ENCODE measurements at places on chromosomes 7 and 10.

GRCh38 chr10:124721330-124722045 lies 22.7 kb downstream of the FAM53B start:
- no peak for DNase-seq

GRCh38 chr10:43287056-43288007 lies 20.5 kb upstream of the RASGEF1A start:
- DNase-seq: no peak

GRCh38 chr7:12531784-12532183 lies 38.7 kb upstream of the SCIN start:
- DNase-seq: no peak

DNA sequence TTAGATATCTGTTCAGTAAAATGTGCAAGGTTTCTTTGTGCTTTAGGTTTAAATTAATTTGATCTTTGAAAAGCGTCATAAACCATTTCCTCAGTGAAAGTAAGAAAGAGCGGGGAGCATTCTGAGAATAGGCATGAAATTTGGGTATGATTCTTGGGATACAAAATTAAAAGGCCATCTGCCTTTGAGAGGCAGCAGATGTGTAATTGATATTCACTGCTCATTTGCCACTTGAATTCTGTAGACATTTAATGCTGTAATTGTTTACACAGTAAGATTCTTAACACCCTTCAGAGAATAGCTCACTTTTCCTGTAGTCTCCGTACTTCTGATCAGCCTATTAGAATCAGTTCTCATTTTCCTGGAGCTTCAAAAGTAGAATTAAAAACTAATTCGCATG lies 18.7 kb downstream of the FRMD4A start:
- DNase-seq: no peak

GRCh38 chr10:110241841-110242240 lies 34.4 kb downstream of the MXI1 start:
- DNase-seq: no peak

GRCh38 chr10:56346845-56347415 lies 14.1 kb downstream of the ZWINT start:
- peak; percentile 3 for DNase-seq

DNA sequence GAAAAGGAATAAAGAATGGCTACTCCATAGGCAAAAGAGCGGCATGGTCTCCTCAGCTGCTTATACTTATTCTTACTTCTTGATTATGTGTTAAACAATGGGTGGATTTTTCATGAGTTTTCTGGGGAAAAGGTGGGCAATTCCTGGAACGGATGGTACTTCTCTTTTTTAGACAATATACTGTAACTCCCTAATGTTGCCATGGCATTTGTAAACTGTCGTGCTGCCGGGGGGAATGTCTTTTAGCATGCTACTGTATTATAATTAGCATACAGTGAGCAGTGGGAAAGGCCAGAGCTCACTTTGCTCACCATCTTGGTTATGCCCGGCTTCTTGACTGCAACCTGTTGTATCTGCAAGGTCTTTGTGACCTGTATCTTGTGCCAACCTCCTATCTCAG lies 372.1 kb upstream of the AKR1E2 start:
- no peak for DNase-seq

GRCh38 chr10:63206997-63207811 lies 74.1 kb downstream of the NRBF2 start:
- peak; percentile 83 for DNase-seq

DNA sequence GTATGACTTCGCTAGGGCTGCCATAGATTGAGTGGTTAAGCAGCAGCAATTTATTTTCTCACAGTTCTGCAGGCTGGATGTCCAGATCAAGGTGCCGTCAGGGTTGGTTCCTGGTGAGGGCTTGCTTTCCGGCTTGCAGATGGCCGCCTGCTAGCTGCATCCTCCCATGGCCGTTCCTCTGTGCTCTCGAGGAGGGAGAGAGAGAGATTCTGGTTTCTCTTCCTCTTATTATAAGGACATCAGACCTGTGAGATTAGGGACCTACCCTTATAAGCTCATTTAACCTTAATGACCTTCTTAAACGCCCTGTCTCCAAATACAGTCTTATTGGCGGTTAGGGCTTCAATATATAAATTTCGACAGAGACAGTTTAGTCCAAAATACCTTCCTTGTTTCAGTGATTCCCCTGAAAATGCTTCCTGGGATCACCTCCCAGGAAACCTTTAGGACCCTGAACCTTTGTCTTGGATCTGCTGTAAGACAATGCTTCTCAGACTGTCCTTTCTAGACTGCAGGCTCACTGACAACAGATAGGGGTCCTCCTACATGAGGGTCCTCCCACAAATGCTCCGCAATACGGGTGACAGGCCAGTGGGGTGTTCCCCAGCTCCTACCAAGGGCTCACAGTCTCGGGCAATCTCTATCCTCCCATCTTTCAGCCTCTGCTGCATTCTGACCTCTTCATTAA lies 82.5 kb upstream of the BAIAP2L1 start:
- no peak for DNase-seq

- no peak for DNase-seq
Measured at GRCh38 chr10:70055550-70055949, 2.9 kb downstream of the MACROH2A2 start.

- no peak for DNase-seq
Measured at GRCh38 chr7:106823631-106824030, 41.5 kb upstream of the PIK3CG start.

DNA sequence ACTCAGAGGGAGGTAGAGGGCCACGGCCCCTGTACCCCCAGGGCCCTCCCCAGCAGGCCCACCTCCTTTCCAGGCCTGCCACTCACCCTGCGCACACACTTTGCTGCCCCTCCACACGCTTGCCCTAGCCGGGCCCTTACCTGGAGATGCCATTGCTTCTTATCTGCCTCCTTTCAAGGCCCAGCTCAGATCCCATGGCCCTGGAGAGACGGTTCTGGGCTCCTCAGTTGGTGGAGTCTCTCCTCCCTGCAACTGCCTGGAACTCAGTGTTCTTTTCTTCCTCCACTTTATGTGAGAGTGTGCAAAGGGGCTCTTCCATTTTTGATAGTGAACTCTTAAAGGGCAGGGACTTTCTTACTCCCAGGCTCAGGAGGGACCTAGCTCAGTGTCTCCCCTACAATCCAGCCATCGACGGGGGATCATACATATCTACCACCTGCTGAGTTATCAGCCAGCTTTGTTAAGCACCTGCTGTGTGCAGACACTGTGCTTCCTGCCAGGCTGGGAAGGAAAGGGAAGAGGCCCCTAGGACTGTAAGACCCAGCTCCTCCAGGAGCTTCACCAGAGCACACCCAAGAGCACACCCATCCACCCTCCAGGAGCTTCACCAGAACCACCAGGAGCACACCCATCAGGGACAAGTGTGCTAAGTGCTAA lies 89.3 kb upstream of the MACROH2A2 start:
- no peak for DNase-seq

- DNase-seq: no peak
Measured at GRCh38 chr7:69803699-69804516, 205.6 kb downstream of the AUTS2 start.

DNA sequence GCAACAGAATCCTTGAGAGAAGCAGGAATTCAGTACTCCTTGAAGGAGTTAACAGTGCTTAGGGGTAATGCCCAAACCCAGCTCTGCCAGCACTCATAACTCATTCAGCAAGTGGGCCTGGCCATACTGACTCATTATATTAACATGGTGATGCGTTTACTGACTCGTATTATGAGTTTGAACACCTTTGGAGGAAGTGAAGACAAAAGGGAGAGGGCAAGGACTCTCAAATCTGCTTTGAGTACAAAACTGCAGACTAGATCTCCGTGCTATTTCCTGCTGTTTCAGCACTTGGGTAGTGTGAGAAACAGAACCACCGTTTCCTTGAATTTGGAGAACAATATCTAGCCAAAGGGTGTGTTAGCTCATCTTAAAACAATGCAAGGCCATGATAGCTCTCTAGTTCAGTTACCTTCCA lies 30.8 kb downstream of the SLC16A9 start:
- DNase-seq: no peak

- no peak for DNase-seq
Measured at GRCh38 chr10:93711891-93712290, 9.5 kb upstream of the FRA10AC1 start.

- no peak for DNase-seq
Measured at GRCh38 chr7:126840869-126841268, 411.9 kb downstream of the GRM8 start.

GRCh38 chr10:131453721-131454634 lies 142.5 kb upstream of the TCERG1L start:
- no peak for DNase-seq

DNA sequence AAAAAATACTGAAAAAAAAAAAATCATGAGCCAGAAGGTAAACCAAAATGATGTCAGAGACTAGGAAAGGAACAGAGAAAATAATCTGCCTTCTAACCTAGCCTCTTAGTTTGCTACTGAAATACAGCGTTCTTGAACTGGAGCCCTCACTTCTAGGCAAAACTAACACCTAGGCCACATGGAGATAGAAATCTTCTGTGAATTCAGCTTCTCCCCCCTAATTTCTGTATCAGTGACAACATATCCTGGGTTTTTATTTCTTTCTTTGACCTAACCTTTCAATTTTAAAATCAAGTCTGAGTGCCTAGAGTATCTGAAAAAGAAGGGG lies 100.1 kb upstream of the GLCCI1 start:
- no peak for DNase-seq

GRCh38 chr7:28297801-28298459 lies 114.4 kb upstream of the CREB5 start:
- DNase-seq: no peak

DNA sequence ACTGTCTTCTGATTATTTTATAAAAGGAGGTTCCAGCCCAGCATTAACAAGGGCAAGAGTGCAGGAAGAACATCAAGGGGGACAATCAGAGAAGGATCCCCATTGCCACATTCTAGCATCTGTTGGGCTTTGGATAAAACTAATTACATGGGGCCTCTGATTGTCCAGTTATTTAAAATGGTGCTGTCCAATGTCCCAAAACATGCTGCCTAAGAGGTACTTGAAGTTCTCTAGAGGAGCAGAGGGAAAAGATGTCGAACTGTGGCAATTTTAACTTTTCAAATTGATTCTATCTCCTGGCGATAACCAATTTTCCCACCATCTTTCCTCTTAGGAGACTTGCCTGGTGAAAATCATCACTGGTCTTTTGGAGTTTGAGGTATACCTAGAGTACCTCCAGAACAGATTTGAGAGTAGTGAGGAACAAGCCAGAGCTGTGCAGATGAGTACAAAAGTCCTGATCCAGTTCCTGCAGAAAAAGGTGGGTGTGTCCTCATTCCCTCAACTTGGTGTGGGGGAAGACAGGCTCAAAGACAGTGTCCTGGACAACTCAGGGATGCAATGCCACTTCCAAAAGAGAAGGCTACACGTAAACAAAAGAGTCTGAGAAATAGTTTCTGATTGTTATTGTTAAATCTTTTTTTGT lies 2.3 kb downstream of the IL6 start:
- no peak for DNase-seq

- DNase-seq: no peak
Measured at GRCh38 chr7:69994886-69995542, 396.7 kb downstream of the AUTS2 start.

GRCh38 chr7:104978460-104978859 lies 35.5 kb upstream of the KMT2E start:
- DNase-seq: no peak

GRCh38 chr7:138720286-138720685 lies 19.1 kb upstream of the SVOPL start:
- DNase-seq: no peak

GRCh38 chr10:17951868-17952371 lies at the start of gene SLC39A12:
SLC39A12 (plus strand) TSS chr10:17951918; CDS start chr10:17953277, 1,359 bp downstream.
- DNase-seq: no peak

GRCh38 chr10:96541921-96542320 lies 28.2 kb upstream of the TLL2 start:
- DNase-seq: no peak

DNA sequence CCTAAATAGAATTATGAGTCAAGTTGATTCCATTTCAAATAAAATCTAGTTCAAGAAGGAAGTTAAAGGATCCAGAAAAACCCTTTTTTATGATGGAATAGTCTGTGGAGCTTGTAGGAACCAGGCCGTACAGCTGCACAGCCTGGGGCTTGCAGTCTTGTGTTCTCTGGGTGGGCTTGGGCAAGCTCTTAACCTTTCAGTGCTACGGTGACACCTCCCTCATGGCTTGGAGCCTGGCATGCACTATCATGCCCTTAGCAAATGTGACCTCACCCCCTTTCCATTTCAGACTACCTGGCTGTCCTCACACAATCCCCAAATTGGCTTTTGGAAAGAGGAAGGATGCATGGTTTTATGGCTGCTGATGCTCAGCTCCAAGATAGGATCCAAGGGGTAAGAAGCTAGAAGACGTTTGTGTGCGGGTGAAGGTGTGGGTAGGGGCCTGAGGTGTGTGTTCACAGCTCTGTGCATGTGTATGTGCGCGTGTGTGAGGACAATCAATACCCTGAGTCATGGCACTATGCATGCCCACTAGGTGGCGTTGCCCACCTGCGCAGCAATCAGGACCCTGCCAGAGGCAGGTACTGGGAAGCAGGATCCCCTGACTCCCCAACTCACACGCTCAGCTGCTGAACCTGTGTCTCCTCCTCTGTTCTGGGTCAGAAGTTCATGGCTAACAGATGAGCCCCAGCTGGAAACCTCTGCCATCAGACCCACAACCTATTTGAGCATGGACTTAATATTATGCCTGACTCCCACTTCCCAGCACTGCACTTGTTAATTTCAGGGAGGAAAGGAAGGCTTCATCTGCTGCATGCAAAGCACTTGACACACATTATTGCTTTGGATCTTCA lies 113.4 kb downstream of the PTPN20 start:
- DNase-seq: peak; percentile 39

- no peak for DNase-seq
Measured at GRCh38 chr10:28177944-28178637, 124.8 kb downstream of the MPP7 start.

GRCh38 chr7:47227762-47228177 lies 354.1 kb downstream of the TNS3 start:
- DNase-seq: peak; percentile 19

DNA sequence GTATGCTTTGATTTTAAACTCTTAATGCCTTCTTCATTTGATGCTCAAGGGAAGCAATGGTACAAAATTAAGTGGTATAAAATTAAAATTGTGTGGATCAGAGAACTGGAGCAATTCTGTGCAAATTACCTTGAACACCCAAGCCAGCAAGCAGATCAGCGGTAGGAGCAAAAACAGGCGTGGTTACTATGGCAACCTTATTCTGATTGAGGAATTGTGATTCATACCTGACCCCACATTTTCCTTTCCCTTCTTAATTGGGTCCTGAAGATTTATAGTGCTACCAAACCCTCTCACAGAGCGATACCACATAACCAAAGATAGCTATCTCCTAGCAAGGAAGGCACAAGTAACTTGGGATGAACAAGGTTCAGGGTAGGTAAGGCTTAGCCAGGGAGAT lies 72.5 kb upstream of the FZD1 start:
- no peak for DNase-seq

Measured in astrocyte of the cerebellum (primary cell).